ENCODE measurements at places on chromosomes 5 and 9. TPM values are rescaled to one million over a fixed set of nuclear protein-coding genes. Genes with fewer than 3 reads are reported as not detected.

- no peak for DNase-seq
- no peak overlapping the region for H3K27ac ChIP-seq
- peaks cover 13% of the 10 kb centered on the region for H3K4me1 ChIP-seq
- H3K27me3 ChIP-seq: no peaks in the 10 kb centered on the region
- no peaks in the 10 kb centered on the region for H3K36me3 ChIP-seq
These were observed 11.4 kb upstream of the DUSP1 start for GRCh38 chr5:172782169-172783039.

DNA sequence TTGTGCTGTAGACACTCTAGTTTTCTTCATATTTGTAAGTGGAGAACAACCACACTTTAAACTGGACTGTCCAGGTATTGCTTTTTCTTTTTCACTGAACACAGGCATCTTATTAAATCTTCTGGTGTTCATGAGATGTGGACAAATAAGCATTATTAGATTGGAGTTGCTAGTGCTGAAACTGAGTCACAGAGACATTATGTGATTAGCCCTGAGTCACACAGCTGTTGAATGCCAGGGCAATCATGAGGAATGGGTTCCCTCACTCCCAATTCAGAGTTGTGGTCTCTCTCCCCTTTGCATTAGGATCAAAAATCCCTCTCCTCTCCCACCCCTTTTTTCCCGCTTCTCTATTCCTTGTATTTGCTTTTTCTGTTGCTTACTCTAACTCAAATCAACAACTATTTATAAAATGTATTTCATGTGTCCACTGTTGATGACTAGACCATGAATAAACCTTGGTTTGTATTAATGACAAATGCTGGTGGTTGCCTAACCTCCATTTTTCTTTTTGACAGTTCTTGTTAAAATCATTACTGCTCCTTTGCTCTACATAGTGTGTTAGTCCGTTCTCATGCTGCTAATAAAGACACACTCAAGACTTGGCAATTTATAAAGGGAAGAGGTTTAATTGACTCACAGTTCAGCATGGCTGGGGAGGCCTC is 738.2 kb downstream of the BRINP1 start:
- H3K4me1 ChIP-seq: no peaks in the 10 kb centered on the region
- H3K4me3 ChIP-seq: no peak overlapping the region
- no peak overlapping the region for H3K27ac ChIP-seq
- H3K27me3 ChIP-seq: no peaks in the 10 kb centered on the region
- DNase-seq: no peak

DNA sequence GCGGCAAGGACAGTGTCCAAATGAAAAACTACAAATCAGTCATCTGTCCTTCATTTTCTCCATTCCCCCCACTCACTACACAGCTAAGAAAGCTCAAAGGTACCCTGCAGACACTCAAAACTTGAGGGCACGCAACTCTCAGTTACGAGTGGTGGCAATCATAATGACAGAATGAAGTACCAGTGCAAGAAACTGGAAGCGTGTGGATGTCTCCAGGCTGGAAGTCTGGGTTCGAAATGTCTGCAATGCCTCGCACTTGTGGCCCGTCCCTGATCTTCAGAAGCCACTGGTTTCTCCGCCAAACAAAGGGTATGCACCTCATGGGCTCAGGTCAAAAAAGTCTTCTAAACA is 597 bp upstream of the CENPH start:
- H3K4me1 ChIP-seq: peaks cover 19% of the 10 kb centered on the region
- peak overlapping the region; percentile 71 for H3K27ac ChIP-seq
- DNase-seq: no peak
- H3K36me3 ChIP-seq: peaks cover 3% of the 10 kb centered on the region
- peak overlapping the region; percentile 86 for H3K4me3 ChIP-seq
- H3K27me3 ChIP-seq: no peaks in the 10 kb centered on the region

CTXN3 gene
- not detected for total RNA-seq

PCDHA3 gene
- total RNA-seq: 0.34 TPM

Measured in suprapubic skin (tissue), 4 donors.